ENCODE measurements at places on chromosomes 4 and X. TPM values are rescaled to one million over a fixed set of nuclear protein-coding genes. Genes with fewer than 3 reads are reported as not detected.

The PPP3CA gene
- total RNA-seq: 33.4 TPM

The TIGD4 gene
- 0.67 TPM for total RNA-seq

The VCX3B gene
- 2.0 TPM for total RNA-seq

DNA sequence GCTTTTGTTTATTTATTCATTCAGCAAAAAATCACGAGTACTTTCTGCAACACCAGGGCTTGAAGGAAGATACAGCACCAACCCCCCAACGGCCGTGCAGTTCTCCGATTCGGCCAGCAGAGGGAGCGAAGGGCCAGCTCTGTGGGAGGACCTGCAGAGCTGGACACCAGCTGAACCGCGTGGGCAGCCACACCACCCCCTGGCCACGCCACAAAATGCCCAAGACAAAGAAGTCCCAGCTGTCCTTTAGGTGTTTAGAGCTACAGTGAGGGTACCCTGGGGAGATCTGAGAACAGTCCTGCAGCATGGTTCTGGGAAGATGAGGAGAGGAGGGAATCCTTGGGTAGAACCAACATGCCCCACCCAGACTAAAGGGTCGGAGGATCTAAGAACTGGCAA is 83.1 kb downstream of the RELL1 start:
- DNase-seq: peak; percentile 83
- H3K27ac ChIP-seq: no peak overlapping the region
- H3K36me3 ChIP-seq: no peaks in the 10 kb centered on the region
- H3K4me1 ChIP-seq: no peaks in the 10 kb centered on the region

DNA sequence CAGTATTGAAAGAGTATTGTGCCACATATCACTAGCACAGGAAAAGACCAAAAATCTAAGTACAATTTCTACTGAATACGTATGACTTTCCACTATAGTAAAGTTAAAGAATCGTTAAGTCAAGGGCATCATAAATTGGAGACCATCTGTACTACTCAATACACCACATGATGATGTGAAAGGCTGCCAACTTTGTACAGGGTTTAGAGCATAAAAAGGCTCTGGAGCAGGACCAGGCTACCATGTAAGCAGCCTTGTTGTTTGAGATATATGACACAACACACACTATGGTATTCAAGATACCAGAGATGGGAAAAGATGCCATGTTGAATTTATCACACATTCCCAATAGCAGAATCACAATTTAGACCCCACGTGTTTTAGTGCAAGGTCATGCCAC is 294.9 kb upstream of the TRPC5 start:
- H3K36me3 ChIP-seq: no peaks in the 10 kb centered on the region
- no peak overlapping the region for H3K27ac ChIP-seq
- DNase-seq: no peak
- no peak overlapping the region for H3K4me3 ChIP-seq
- no peaks in the 10 kb centered on the region for H3K4me1 ChIP-seq
- H3K27me3 ChIP-seq: no peaks in the 10 kb centered on the region

DNA sequence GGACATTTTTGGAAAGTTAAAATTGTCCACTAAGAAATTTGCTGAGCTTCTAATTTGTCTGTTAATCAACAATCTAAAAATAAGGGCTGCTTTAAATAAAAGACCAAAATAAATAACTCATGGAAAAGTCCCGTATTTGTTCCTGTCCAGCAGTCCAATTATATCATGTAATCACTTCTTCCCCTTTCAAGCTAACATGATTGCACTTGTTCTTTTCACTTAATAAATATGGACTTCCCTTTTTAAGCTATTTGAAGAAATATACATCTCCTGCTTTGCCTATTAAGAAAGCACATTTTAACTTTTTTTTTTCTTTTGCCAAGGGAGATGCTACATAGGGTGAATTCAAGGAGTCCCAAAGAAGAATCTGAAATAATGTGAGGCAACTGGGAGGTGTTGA is 55.6 kb upstream of the FRAS1 start:
- no peak overlapping the region for H3K4me3 ChIP-seq
- H3K27me3 ChIP-seq: no peaks in the 10 kb centered on the region
- H3K27ac ChIP-seq: no peak overlapping the region
- no peak for DNase-seq
- no peaks in the 10 kb centered on the region for H3K36me3 ChIP-seq
- H3K4me1 ChIP-seq: no peaks in the 10 kb centered on the region

Data from thyroid gland (tissue), 4 donors.